ENCODE measurements at places on chromosomes 5 and 9. TPM values are rescaled to one million over a fixed set of nuclear protein-coding genes. Genes with fewer than 3 reads are reported as not detected.

The GAS1 gene
- total RNA-seq = 5.2 TPM

The GGTA1 gene
- not detected for total RNA-seq

The PCDHB10 gene
- 1.3 TPM for total RNA-seq

The ZER1 gene
- 40.3 TPM for total RNA-seq

The IRGM gene
- not detected for total RNA-seq

The PHYHD1 gene
- total RNA-seq = 9.5 TPM

The ZNF454 gene
- total RNA-seq = not detected

The ADRA1B gene
- 0.48 TPM for total RNA-seq

DNA sequence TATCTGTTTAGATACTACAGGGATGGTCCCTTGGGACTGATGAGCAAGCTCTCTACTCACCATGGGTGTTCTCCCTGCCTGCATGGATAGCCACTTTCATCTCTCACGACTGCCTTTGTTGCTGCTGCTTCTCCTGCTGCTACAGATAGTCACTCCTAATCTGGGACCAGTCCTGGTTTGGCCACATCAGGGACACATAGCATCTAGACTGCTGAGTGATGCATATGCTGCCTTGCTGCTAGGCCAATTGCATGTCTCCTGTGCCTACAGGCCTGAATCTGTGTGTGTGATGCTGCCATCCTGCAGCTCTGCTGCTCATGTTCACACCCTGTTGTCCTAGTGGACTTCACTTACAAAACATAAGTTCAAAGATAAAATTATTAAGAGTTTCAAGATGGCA is 297.1 kb downstream of the HCN1 start:
- no peaks in the 10 kb centered on the region for H3K4me1 ChIP-seq
- no peaks in the 10 kb centered on the region for H3K36me3 ChIP-seq
- no peak overlapping the region for H3K4me3 ChIP-seq
- H3K27me3 ChIP-seq = no peaks in the 10 kb centered on the region
- DNase-seq = no peak

DNA sequence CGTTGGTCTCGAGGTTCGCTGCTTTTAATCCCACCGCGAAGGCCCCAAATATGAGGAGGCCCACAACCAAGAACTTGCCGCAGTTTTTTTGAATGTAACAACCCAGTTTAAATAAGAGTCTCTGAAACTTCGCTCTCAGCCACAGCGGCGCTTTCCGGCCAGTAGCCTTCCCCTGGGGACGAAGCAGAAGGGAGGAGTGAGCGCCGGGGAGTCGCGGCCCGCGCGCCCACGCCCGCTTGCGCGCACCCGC is 10.4 kb downstream of the PTCH1 start:
- H3K27ac ChIP-seq = peak overlapping the region; percentile 78
- peak; percentile 32 for DNase-seq
- H3K36me3 ChIP-seq = no peaks in the 10 kb centered on the region
- H3K4me3 ChIP-seq = peak overlapping the region; percentile 94
- peaks cover 3% of the 10 kb centered on the region for H3K27me3 ChIP-seq

DNA sequence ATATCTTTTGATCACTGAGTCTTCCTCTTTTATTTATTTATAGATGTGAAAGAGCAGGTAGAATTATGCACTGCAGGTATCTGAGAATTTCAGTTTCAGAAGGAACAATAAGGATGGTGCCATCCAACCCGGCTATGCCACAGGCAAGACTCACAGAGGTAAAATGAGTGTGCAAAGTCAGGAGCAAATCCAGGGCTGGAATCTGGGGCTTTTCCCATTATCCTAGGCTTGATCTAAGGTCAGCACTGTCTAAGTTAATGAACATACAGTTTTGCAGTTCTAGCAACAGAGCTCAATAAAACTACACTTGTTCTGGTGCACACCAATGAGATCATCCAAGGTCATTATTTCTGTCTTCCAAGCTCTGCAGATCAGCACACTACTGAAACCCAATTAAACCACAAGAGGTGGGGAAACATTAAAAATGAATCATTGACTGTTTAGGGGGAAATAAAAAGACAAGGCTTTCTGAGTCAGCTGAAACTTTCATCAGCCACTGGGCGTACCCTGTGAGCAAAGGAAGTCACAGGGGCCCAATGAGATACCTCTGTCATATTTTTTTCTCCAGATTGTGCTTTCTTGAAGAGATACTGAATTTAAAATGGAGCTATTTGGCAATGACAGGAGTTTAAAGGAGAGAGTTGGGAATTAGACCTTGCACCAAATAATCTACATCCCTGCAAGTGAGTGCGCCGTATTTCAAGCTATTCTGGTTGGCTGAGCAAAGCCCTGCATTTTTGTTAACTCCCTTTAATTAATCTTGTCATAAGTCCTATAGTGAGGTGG is 662.2 kb upstream of the ZNF608 start:
- no peaks in the 10 kb centered on the region for H3K36me3 ChIP-seq
- peak overlapping the region; percentile 45 for H3K27ac ChIP-seq
- peaks cover 56% of the 10 kb centered on the region for H3K4me1 ChIP-seq
- peak; percentile 81 for DNase-seq
- peak overlapping the region; percentile 76 for H3K4me3 ChIP-seq
- peaks cover 7% of the 10 kb centered on the region for H3K27me3 ChIP-seq

- H3K4me3 ChIP-seq = no peak overlapping the region
- peaks cover 6% of the 10 kb centered on the region for H3K27me3 ChIP-seq
- no peak for DNase-seq
- H3K4me1 ChIP-seq = no peaks in the 10 kb centered on the region
These were observed 25.0 kb upstream of the PHYKPL start for GRCh38 chr5:178257650-178258049.

GRCh38 chr9:83199240-83199639 is 136.3 kb upstream of the RASEF start:
- H3K27me3 ChIP-seq = peaks cover 9% of the 10 kb centered on the region
- DNase-seq = peak; percentile 53
- H3K36me3 ChIP-seq = no peaks in the 10 kb centered on the region
- no peak overlapping the region for H3K4me3 ChIP-seq
- H3K4me1 ChIP-seq = no peaks in the 10 kb centered on the region

DNA sequence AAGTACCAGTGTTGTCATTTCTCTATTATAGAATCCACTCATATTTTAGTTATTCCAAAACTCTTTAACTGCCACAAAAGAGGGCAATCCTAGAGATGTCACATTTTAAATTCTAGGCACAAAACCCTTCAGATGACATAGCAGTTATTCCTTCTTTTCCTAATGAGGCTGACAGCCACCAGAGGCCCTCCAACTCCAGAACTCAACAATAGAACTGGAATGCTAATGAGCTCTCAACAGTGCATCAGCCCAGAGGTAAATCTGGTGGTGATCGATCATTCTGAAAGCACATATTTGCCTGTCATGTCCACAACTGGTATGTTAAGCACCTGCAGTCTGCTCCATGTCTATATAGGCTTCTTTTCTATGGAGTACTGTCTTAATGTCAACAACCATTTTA is 40.2 kb upstream of the RAB3C start:
- no peaks in the 10 kb centered on the region for H3K27me3 ChIP-seq
- H3K4me3 ChIP-seq = no peak overlapping the region
- H3K36me3 ChIP-seq = no peaks in the 10 kb centered on the region
- DNase-seq = no peak

GRCh38 chr9:3507395-3508077 is 18.3 kb downstream of the RFX3 start:
- peaks cover 40% of the 10 kb centered on the region for H3K4me1 ChIP-seq
- no peaks in the 10 kb centered on the region for H3K27me3 ChIP-seq
- no peak for DNase-seq
- peak overlapping the region; percentile 70 for H3K27ac ChIP-seq
- H3K4me3 ChIP-seq = peak overlapping the region; percentile 42

DNA sequence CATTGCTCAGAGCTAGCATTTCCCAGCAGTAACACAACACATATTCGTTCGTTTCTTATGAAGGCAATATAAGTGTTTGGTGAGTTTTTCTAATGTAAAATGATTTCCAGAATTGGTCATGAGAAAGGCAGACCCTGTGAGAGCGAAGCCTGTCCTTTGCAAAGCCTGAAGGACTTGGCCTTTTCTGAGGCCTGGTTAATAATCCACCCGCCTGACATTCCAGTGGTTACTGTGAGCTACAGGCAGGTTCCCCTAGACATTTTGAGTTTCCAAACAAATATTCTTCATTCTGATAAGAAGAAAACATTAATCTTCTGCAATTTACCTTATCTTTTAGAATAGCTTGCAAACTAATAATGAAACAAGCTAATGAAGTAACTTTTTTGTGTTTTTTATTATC is 38.0 kb downstream of the ADAMTS16 start:
- peaks cover 1% of the 10 kb centered on the region for H3K27me3 ChIP-seq
- no peak overlapping the region for H3K27ac ChIP-seq
- H3K4me1 ChIP-seq = peaks cover 11% of the 10 kb centered on the region
- no peak overlapping the region for H3K4me3 ChIP-seq
- no peak for DNase-seq
- H3K36me3 ChIP-seq = no peaks in the 10 kb centered on the region

- DNase-seq = no peak
- no peaks in the 10 kb centered on the region for H3K4me1 ChIP-seq
- no peaks in the 10 kb centered on the region for H3K36me3 ChIP-seq
- H3K27ac ChIP-seq = no peak overlapping the region
- H3K27me3 ChIP-seq = peaks cover 2% of the 10 kb centered on the region
These were observed 102.1 kb upstream of the ASTN2 start for GRCh38 chr9:117516676-117517632.

GRCh38 chr5:98603456-98603855 is 170.0 kb upstream of the RGMB start:
- no peaks in the 10 kb centered on the region for H3K27me3 ChIP-seq
- DNase-seq = no peak
- peaks cover 16% of the 10 kb centered on the region for H3K36me3 ChIP-seq
- no peak overlapping the region for H3K4me3 ChIP-seq
- H3K4me1 ChIP-seq = peaks cover 33% of the 10 kb centered on the region
- no peak overlapping the region for H3K27ac ChIP-seq

DNA sequence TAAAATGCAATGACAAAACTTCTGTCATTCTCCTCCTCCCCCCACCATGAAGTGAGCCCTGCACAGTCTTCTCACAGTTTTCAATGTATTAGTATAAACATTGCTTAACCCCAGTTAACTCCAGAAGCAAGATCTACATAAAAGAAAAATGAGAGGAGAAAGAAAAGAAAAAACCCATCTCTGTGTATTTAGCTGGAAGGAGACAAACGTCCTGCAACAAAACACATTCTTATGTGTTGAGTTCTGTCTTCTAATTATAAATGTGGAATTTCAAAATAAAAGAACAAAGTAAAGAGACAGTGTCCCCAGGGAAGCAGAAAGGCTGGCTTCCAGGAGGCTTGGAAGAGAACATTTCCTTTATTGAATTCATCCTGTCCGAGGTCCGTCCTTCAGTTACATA is 491.9 kb upstream of the TUSC1 start:
- no peaks in the 10 kb centered on the region for H3K36me3 ChIP-seq
- H3K4me3 ChIP-seq = peak overlapping the region; percentile 63
- peak; percentile 14 for DNase-seq
- H3K27me3 ChIP-seq = no peaks in the 10 kb centered on the region
- peak overlapping the region; percentile 84 for H3K27ac ChIP-seq

DNA sequence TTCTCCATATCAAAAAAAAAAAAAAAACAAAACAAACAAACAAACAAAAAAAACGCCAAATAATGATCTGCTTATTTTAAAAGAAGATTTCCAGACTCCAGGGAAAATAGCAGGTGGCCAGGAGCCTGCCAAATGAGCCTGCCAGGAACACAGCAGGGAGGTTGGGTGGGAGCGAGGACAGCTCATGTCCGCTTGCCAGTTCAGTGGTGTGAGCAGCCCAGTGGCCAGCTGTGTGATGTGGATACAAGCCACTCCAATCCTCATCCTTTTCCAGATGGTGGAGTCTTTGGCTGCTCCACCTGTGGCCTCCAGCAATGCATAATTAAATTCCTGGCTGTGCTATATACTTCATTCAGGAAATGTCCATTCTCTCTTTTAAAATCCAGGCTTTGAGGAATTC is 1025.1 kb upstream of the C9orf72 start:
- H3K27me3 ChIP-seq = no peaks in the 10 kb centered on the region
- no peaks in the 10 kb centered on the region for H3K36me3 ChIP-seq
- no peak overlapping the region for H3K27ac ChIP-seq
- DNase-seq = no peak

DNA sequence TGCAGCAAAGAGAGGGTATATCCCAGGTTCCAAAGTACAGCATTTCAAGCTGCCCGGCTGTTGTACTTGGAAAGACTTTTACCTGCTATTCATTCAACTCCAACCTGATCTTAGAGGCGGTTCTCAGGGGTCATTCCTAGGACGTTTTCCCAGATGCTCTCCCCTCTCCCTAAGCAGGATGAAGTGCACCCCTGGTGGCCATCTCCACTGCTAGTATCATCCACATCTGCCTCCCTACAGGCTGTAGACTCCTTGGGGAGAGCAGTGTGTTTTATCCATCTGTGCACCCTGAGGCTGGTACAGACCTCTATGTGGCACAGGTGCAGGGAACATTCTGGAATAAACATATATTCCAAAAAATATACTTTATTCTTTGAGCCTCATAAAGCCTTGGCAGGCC is 56.8 kb downstream of the PTPN3 start:
- H3K27ac ChIP-seq = no peak overlapping the region
- no peak overlapping the region for H3K4me3 ChIP-seq
- no peak for DNase-seq
- H3K36me3 ChIP-seq = no peaks in the 10 kb centered on the region

DNA sequence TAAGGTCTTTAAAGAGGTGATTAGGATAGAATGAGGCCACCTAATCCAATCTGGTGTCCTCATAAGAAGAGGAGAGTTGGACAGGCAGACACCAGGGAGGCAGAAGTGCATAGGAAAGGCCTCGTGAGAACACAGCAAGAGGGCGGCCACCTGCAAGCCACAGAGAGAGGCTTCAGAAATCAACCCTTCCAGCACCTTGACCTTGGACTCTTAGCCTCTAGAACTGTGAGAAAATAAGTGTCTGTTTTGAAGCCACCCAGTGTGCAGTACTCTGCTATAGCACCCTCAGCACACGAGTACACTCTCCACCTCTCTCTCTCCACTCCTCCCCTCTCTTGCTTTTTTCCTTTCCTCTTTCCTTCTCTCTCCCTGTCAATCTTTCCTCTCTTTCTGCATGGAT is 26.8 kb downstream of the NIPAL4 start:
- H3K27ac ChIP-seq = peak overlapping the region; percentile 67
- no peaks in the 10 kb centered on the region for H3K4me1 ChIP-seq
- no peak overlapping the region for H3K4me3 ChIP-seq
- DNase-seq = no peak
- peaks cover 32% of the 10 kb centered on the region for H3K36me3 ChIP-seq

DNA sequence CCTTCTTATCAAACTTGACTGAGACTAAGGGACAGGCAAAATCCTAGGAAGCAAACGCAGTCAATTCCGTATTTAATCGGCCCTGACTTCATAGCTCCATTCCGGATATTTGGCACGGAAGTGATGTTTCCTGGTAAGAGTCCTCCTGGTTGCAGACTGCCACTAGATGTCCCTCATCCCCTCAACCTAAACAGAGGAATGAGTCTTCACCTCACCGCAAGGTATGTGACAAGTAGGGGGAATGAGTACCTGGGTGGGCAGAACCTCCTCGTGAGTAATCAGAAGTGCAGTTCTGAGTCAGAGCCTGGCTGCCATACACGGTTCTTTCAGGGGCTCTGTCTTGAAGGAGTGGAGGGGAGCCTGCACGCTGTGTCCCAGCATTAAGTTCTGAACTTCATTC is 173.6 kb downstream of the MUSK start:
- no peaks in the 10 kb centered on the region for H3K27me3 ChIP-seq
- H3K27ac ChIP-seq = peak overlapping the region; percentile 80

Data from HFFc6 (cell line).